ENCODE measurements at places on chromosomes 1 and 21.

DNA sequence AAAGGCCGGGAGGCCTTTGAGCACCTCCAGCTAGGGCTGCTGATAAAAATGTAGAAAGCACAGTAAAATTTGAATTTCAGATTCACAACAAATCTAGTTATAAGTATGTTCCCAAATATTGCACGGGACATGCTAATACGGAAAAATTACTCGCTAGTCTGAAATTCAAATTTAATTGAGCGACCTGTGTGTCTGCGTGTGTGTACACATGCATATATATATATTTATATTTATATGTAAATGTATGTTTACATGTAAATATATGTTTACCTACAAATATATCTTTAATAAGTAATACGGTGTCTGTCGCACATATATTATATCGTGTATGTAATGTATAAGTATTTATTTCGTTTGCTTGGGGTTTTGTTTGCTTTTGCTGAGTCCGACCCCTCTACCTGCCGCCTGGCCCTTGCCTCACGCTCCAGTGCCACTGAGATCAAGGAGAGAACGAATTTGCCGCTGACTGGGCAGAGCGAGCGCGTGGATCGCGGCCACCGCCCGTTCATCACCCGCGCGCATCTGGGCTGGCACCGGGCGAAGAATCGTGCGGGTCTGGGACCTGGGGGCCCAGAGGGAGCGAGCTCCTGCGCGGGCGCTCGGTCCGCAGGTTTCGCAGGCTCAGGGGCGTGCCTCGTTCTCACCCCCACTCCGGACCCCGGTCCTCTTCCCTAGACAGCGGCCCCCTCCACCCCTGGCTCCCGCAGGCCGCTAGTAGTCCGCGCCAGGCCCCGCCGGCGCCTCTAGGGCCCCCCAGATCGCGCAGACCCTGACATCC is 534 bp upstream of the WRAP73 start:
- DNase-seq, result no peak

DNA sequence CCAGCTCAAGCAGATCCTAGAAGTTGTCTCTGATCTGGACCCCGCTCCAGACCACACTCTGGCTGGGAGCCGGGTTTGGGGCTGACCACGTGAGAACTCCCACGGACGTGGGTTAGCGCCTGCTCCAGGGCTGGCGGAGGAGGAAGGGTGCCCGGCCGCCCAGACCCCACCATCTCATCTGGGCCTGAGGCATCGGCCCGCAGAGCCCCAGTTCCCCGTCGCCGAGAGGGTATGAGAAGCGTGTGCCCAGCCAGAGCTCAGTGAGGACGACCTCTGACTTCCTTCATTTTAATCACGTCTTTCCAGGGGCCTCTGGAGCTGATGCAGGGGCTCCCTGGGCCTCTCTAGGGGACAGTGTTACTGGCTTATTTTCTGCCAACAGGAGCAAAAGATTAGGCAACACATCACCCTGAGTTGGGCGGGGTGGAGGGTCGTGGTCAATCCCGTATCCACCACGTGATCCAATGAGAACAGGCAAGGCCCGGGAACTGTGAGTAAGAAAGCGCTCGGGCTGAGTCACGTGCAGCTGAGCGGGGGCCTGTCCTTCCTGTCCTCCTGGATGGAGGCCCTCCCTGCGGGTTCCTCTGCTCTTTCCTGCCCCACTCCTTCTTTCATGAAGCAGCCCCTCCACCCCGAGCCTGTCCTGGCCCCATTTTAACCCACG is 81.1 kb downstream of the SIK1 start:
- peak; percentile 31 for DNase-seq

DNA sequence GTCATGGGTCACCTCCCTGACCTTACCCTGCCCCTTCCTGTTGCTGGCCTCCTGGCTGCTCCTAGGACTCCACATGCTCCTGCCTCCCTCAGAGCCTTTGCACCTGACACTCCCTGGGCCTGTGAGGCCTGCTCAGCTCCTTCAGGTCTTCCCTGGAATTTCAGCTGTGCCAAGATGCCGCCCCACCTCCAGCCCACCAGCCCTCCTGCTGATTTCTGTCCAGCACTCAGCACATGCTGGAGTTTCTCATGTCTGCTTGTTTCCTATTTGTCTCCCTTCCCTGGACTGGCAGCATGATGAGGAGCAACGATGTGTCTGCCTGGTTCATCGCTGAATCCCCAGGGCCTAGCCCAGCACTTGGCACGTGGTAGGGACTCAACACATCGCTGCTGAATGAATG is 3.0 kb downstream of the MFAP2 start:
- DNase-seq, result no peak

- no peak for DNase-seq
These were observed 17.6 kb downstream of the FAM177B start for GRCh38 chr1:222754366-222755139.

GRCh38 chr1:229645324-229645993 is 19.4 kb downstream of the URB2 start:
- DNase-seq, result no peak

DNA sequence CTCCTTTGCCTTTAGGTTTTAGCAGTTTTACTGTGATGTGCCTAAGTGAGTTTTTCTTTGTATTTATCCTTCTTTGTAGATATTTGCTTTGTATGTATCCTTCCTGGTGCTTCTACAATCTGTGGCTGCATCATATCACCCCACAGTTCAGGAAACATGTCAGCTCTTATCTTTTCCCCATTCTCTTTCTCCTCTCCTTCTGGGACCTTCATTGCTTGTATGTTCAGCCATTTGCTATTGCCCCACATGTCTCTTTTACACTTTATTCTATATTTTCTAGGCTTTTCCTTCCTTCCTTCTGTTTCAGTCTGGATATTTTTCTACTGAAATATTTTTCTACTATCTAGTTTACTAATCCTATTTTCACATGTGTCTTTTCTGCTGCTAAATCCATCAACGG is 14.9 kb downstream of the KNCN start:
- DNase-seq, result no peak

- no peak for DNase-seq
These were observed 167.2 kb upstream of the PTBP2 start for GRCh38 chr1:96554364-96554763.

DNA sequence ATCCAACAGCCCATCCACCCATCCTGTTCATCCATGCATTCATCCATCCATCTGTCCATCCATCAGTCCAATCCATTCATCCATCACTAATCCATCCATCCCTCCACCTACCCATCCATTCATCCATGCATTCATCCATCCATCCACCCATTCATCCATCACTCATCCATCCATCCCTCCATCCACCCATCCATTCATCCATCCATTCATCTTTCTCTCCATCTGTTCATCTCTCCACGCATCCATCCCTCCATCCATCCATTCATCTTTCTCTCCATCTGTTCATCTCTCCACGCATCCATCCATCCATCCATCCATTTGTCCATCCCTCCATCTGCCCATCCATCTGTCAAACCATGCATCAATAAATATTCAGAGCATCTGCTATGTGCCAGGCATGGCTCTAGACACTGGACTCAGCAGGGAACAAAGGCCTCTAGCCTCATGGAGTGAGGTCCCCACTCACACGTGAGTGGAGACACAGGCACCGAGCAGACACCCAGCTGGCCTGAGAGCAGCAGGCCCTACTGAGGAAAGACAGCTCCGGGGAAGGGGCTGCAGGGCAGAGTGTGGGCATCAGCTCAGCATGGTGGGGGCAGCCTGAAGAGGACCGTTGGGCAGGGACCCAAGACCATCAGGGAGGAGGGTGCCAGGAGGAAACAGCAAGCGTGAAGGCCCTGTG is 9.6 kb downstream of the KRTAP10-1 start:
- DNase-seq, result no peak

GRCh38 chr1:174913225-174913903 is 86.4 kb upstream of the CACYBP start:
- no peak for DNase-seq

GRCh38 chr21:46118316-46119143 is 20.6 kb downstream of the COL6A2 start:
- no peak for DNase-seq

GRCh38 chr1:53681977-53682685 is 56.8 kb downstream of the GLIS1 start:
- peak; percentile 39 for DNase-seq

All from CD4-positive, alpha-beta T cell treated with Interleukin-21 for 1 hour (primary cell).